ENCODE measurements at places on chromosomes 11 and 22. TPM values are rescaled to one million over a fixed set of nuclear protein-coding genes. Genes with fewer than 3 reads are reported as not detected.
A peak's percentile ranks its signal among the peaks of the same experiment; 100 is the strongest.

DNA sequence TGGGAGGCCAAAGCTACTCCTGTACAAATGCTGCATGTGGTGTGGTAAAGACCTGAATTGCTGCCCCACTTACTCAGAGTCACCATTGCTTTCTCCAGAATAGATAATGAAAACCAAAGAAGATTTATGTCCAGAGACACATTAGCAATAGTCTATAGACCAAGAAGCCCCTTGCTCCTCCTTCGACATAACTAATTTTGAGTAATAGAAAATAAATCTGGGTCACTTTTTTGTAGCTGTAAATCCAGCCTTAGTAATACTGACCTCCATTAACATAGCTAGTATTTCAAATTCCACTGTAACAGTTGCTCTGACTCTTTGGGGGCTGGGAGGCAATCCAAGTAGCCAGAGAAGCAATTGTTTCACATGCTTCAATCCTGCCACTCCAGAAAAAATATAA, 145.9 kb downstream of the MAML2 start:
- no peak for DNase-seq

DNA sequence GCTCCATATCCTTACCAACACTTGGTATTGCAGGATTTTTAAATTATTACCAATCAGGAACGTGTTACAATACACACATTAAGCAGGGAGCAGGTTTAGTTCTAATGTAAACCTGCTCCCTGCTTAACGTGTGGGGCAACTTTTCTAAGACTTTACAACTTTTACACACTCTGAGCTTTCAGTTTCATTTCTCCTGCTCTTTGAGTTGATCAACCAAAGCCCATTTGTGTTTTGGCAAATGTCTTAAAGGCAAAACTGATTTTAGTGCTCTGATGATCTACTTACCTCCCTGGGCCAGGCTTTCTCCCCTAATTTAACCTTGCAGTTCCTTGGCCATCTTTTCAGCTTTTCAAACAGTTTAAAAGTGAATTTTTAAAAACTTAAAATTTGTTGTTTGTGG, 70.9 kb downstream of the ZBTB44 start:
- DNase-seq: no peak

GRCh38 chr11:8719721-8720120, 37.1 kb downstream of the RPL27A start:
- no peak for DNase-seq

DNA sequence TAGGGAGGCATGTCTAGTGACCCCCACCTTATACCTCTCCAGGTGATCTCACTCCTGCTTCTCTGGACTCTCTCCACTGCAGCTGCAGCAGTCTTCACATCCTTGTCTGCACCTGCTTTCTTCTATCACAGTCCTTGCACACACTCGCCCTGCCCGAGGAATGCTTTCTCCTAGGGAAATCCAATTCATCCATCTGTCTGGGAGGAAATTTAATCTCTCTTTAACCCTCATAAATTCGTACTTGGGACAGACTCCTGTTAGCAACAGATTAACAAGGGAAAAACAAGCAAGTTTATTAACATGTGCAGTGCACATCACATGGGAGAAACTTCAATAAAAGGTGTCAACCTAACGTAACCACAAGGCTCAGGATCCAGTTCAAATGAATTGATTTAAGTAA, 11.3 kb upstream of the RCN1 start:
- DNase-seq: no peak

The MRGPRE gene
- not detected for total RNA-seq

The FAM111A gene
- total RNA-seq: 55.0 TPM

GRCh38 chr11:36399236-36399635, 103.1 kb downstream of the PRR5L start:
- DNase-seq: no peak

- DNase-seq: peak; percentile 41
Observed at GRCh38 chr11:116557282-116557681, 215.5 kb downstream of the BUD13 start.

The FXYD6 gene
- not detected for total RNA-seq

GRCh38 chr11:72760539-72761405, 8.6 kb upstream of the ARAP1 start:
- peak; percentile 35 for DNase-seq

The RPUSD4 gene
- 18.8 TPM for total RNA-seq

DNA sequence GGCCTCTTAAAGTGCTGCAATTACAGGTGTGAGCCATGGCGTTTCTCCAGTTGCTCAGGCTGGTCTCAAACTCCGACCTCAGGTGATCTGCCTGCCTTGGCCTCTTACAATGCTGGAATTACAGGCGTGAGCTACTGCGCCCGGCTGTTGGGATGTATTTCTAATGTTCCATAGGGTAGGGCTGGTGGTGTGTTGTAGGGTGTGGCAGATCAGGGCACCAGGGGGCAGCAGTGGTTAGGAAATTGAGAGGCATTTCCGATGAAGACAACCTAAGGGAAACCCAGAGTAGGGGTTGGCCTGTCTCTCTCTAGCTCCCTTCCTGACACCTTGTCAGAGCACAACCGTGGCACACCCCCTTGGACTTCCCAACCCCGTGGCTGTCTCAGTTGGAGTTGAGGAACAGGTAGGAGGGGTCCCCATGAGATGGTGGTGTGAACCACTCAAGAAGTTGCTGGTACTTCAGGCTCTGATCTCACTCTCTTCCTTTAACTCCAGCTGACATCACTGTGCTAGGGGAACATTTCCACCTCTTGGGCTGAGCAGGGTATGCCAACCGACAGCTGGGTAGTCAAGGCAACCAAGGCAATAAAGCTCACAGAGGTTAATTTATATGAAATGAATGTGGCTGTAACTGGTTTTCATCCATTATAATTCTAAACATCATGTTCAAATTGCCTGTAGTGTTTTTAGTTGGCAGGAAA, 33.0 kb downstream of the YWHAH start:
- peak; percentile 57 for DNase-seq

- no peak for DNase-seq
Observed at GRCh38 chr11:10858439-10859325, 829 bp upstream of the ZBED5 start.

The OR8D4 gene
- not detected for total RNA-seq

- DNase-seq: no peak
Observed at GRCh38 chr11:112408517-112408916, 147.9 kb upstream of the PLET1 start.

DNA sequence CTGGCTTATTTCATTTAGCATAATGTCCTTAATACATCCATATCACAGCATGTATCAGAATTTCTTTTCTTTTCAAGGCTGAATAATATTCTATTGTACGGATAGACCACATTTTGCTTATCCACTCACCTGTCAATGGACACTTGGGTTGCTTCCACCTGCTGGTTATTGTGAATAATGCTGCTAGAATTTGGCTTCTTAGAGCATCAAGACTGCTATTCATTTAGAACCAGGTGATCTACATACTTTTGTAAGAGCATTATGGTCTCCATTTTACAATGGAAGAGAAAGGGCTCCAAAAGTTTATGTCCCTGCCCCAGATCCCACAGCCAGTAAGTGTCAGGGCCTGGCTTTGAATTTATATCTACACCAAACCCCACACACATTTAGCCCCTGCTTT, 100.7 kb upstream of the CD82 start:
- DNase-seq: no peak

Data from MG63 (cell line).